Stimulated activated CD8-positive, alpha-beta memory T cell treated with anti-CD3 and anti-CD28 coated beads, Interleukin-2, amount 100 ng/mL, for 1 hour (primary cell): ENCODE measurements at places on chromosomes 5 and 9.

- no peak for DNase-seq
These were observed 429 bp upstream of the ARL10 start for GRCh38 chr5:176364765-176365350.

DNA sequence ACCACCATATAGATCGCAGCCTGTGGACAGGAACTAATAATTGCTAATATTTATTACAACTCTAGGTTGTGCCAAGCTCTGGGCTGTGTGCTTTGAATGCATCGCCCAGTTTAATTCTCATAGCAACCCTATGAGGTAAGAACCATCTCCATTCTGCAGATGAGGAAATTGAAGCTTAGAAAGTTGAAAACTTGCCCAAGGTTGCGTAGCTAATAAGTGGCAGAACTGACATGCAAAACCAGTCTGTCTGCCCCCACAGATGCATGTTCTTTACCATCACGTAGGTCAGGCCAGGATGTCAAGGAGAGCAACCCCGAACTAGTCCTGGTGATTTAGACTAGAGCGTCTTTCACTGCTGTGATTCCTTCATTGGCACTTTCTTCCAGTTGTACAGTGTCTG is 15.6 kb downstream of the WWC1 start:
- DNase-seq = no peak

GRCh38 chr5:151692312-151692711 is 5.6 kb upstream of the SPARC start:
- no peak for DNase-seq

- no peak for DNase-seq
These were observed 245.6 kb upstream of the DAB2 start for GRCh38 chr5:39670391-39670790.

DNA sequence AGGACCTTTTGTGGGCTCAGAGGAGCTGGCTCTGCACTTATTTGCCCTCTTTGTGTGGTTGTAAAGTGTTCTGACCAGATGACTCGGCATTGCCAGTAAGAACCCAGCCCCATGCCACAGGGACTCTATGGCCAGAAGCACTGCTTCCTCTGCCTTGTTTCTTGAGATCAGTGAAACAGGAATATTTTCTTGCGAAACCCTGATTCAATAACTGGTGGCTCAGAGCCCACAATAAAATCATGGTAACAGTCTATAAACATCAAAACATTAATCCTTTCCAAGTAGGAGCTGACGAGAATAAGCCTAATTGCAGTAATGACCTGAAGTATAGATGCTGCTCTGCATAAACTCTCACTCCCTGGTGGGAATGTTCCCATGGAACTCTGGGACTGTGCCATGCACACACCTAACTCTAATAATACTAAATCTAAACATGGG is 344.3 kb downstream of the ZNF608 start:
- no peak for DNase-seq

DNA sequence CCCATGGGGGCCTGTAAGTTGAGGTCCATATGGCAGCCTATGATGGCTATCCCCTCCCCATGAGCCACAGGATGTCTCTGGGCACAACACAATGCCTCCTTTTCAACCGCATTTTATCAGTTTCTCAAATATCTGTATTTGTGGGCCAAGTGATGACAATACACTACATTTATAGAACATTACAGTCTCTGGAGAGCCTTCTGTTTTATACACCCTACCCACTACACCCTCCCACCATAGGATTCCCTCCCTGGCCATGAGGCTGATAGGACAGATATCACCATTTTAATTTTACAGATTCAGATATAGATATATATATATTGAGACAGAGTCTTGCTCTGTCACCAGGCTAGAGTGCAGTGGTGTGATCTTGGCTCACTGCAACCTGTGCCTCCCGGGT is 236.8 kb downstream of the ENC1 start:
- no peak for DNase-seq

- DNase-seq = no peak
These were observed 49.6 kb upstream of the CCNG1 start for GRCh38 chr5:163387589-163388343.

GRCh38 chr9:135461936-135462335 is 17.6 kb upstream of the PPP1R26 start:
- DNase-seq = no peak

DNA sequence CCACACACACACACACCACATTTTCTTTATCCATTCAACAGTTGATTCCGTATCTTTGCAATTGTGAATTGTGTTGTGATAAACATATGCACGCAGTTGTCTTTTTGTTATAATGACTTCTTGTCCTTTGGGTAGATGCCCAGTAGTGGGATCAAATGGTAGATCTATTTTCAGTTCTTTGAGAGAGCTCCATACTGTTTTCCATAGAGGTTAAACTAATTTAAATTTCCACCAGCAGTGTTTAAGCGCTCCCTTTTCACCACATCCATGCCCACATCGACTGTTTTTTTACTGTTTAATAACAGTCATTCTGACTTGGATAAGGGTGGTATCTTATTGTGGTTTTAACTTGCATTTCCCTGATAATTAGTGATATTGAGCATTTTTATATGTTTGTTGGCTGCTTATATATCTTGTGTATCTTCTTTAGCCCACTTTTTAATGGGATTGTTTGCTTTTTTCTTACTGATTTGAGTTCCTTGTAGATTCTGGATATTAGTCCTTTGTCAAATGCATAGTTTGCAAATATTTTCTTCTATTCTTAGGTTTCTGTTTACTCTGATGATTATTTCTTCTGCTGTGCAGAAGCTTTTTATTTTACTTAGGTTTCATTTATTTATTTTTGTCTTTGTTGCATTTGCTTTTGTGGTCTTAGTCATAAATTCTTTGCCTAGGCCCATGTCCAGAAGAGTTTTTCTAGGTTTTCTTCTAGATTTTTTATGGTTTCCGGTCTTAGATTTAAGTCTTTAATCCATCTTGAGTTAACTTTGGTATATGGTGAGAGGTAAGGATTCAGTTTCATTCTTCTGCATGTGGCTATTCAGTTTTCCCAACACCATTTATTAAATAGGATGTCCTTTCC is 82.4 kb downstream of the SH3RF2 start:
- DNase-seq = no peak

GRCh38 chr5:139638090-139638735 is 9.9 kb upstream of the CXXC5 start:
- DNase-seq = no peak

DNA sequence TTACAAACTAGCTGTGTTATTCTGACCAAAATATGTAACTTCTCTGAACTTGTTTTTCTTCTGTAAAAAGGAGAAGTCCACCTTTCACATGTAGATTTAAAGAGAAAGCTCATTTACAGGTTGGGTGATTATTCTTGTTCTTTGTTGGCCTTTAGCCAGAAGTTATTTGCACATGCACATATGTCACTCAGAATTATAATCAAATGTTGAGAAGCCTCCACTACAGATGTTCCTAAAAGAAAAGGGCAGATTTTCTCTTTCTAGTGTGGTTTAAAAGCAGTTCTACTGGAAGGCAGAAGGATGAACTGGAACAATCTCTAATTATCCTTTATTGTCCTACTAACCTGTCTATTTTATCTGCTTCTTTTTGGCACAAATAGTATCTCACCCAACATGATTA is 209.8 kb upstream of the ELAVL2 start:
- no peak for DNase-seq

GRCh38 chr5:147481376-147481775 is 28.5 kb downstream of the DPYSL3 start:
- DNase-seq = no peak

DNA sequence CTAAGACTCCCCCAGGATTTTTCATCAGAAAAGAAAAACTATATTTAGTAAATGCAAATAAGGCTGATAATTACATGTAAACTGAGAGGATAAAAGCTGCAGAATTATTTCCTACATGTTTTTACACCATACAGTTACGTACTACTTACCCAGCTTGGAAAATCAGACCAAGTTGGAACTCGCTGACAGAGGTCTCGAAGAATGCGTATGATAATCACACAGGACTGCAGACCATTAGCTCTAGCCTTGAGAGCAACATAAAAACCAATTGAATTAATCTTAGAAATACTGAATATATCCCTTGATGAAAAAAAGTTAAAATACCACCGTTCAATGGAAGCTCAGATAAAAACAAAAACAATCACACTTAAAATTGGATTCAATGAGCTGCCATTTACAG is 65.6 kb downstream of the ZFR start:
- DNase-seq = no peak

DNA sequence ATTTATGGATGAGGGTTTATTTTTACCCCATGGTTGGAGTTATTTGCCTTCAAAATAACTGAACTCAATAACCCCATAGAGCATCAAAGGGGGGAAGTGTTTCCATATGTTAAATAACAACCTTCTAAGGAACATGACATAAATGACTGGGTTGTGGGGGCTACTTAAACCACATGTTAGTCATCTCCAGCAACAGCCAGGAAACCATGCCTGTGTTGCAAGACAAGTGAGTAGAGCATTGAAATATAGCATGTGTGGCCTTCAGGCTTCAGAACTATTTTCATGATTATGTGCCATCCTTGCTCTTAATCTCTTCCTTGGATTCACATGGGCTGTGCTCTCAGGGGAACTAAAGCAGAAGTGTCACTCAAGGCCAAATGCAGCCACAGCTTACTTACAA is 431.2 kb downstream of the AGTPBP1 start:
- DNase-seq = no peak

DNA sequence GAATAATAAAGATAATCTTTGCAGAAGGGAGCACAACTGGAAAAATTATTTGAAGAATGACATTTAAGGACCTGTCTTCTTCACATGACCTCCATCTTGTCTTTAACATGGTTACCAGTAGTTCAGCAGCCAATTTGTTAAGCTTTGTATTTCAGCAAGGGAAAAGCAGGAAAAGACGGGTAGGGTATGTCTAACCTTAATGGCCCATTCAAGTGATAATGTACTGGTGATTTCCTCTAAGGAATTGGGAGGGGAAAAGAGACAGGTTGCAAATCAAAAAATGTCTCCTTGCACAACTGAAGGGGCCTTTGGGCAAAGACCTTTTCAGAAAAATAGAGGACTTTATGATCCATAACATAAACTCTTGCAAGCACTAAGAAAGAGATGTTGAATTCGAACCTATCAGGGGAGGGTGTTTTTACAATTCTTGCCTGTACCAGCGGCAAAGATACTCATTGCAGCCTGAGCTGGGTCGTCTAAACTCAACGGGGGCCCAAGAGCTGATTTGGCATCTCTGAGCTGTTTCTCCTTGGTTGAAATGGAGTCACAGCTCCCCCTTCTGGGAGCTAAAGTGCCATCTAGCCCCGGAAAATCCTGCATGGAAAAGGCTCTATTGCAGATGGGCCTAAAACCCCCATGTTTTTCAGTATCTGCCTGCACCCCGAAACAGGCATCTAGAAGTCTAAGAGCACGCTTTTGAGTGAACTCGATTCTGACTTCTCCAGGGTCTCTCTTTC is 3.8 kb downstream of the BRINP1 start:
- no peak for DNase-seq

DNA sequence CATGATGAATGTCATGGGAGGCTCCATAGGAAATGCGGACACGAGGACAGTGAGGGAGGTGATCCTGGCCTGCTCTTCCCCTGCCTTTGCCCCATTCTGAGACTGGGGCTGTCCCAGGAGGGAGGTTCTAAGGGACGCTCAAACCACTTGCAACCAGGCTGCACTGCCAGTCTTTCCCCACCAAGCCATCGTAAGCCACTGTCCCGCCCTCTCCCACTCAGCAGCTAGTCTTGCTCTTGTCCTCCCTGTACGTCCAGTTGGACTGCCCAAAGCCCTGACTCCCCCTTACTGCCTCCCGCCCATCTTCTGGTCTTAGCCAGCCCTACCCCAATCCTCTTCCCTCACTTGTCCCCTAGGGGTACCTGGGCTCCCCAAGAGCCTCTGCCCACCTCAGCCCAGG is 115.7 kb downstream of the FSTL4 start:
- DNase-seq = no peak

DNA sequence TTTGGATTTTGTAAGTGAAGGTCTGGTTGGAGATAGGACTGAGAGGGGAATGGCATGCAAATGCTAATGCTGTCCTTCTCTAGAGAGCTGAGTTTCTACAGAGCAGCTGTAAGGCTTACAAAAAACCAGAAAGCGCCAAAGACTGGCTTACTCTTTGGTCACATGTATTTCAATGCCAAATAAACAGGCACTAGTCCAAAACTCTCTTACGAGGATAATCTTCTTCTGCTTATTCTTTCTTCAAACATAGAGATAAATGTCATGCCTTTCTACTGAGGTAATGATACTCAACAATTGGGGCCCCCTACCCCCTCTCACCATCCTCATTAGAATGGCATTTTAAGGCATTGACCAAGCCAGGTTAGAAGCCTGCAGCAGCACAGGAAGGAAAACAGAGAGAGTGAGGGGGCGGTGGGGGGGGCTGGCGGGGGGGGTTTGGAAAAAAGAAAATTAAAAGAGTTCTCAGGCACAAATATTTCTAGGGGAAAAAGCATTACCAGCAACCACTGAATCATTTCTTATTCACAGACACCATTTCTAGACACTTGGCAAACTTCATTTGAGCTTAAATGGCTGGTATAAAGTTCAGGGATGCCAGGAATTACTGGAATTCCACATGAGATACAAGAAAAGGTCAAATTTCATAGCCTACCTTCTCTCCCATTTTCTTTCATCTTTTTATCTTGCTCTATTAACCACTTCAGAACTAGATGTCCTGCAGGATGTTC is 34.0 kb downstream of the PUM3 start:
- no peak for DNase-seq

DNA sequence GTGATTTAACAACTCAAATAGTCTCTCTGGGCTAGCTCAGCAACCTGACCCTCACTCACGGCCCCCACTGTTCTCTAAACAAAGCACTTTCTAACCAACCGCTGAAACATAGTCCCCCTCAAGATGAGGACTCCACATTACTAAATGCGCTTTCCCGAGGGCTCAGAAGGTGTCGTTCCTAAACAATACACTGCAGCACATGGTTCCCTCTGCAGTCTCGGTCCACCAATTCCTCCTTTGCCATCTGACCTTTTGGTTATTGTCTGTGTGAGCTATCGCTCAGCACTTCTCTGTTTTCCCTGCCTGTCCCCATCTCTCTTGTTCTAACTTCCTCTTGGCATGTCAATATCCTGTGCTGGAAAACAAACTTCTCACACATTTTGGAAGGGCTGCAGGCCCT is 7.2 kb downstream of the EPB41L4A start:
- DNase-seq = no peak

GRCh38 chr9:27468462-27469110 is 55.5 kb upstream of the IFNK start:
- no peak for DNase-seq

- no peak for DNase-seq
These were observed 10.3 kb downstream of the WWC1 start for GRCh38 chr5:168301593-168302390.

DNA sequence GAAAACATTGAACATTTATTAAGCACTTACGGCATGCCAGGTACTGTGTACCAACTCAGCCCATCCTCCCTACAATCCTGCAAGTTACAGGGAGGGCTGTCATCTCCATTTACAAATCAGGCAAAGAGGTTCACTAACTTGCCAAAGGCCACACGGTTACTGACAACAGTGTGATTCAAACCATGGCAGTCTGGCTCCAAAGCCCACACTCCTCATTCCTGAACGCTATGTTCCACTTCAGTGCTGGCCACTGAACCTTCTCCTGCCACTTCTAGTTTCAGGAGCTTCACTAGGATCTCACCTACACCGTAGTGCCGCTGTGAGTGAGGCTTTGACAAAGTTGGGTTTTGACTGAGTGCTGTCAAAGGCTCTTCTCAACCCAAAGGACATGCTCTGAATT is 7.2 kb upstream of the LIFR start:
- no peak for DNase-seq
